ENCODE measurements at places on chromosomes 6 and 20.
A peak's percentile ranks its signal among the peaks of the same experiment; 100 is the strongest.

DNA sequence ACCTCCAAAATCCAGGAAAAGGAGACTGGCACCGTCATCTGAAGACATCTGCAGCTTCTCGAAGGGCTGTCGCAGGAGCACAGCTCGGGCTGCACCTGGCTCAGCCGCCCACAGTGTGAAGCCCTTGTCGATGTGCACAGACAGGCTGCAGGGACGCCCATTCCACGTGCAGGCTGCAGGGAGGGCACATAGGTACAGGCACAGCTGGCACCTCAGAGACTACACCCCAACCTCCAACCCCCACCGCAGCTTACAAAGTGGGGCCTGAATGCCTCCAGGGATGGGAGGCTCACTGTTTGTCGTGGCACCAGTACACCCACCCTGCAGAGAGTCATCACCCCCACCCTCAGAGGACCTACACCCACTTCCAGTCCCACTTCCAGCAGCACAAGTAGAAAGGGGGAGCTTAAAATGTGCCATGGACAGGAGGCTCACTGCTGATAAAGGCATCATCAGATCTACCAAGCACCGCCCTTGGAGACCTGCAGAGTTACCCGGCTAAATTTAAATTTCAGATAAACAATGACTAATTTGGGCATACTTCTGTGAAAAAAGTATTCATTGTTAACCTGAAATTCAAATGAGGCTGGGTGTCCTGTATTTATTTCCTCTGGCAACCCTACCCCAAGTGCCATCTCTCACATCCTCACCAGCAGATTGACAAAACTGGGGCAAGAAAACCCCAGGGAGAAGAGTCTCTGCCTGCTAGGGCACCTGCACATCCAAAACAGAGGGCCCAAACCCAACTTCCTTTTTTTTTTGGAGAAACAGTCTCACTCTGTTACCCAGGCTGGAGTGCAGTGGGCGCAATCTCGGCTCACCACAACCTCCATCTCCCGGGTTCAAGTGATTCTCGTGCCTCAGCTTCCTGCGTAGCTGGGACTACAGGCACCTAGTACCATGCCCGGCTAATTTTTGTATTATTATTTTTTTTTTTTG, 7.7 kb upstream of the CDK5RAP1 start:
- DNase-seq: no peak

DNA sequence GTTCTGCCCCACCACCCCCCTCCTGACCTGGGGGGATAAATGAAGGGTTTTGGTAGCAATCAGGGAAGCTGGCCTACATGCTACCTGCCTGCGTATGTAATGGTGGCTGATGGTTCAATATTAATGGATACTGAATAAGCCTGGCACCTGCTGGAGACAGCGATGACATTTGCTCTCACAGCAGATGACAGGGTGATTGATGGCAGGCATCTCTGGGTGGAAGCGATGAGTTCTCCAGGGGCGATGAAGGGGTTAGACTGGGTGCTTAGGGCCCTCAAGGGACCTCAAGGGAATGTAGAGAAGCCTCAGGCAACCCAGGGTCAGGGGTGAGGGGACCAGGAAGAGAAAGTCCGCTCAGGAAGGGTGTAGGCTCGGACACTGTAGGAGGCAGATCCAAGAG, 107.7 kb upstream of the MLN start:
- DNase-seq: no peak

DNA sequence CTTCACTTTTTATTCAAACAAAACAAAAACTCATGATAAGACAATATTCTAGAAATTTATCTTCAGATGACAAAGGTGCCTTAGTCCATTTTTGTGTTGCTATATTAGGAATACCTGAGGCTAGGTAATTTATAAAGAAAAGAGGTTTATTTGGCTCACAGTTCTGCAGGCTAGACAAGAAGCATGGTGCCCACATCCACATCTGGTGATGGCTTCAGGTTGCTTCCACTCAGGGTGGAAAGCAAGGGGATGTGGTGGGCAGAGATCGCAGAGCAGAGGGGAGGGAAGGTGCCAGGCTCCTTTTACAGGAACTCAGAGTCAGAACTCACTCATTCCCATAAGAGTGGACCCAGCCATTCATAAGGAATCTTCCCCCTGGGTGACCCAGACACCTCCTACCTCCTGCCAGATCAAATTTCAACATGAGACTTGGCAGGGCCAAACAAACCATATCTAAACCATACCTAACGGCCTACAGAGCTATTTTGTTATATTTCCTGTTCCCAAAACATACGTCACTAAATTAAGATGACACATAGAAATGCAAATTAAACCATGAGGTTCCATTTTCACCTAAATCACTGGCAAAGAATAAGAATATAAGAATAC, 26.4 kb downstream of the ABHD12 start:
- DNase-seq: no peak

- no peak for DNase-seq
These were observed 4.0 kb downstream of the ZBTB2 start for GRCh38 chr6:151387175-151387970.

DNA sequence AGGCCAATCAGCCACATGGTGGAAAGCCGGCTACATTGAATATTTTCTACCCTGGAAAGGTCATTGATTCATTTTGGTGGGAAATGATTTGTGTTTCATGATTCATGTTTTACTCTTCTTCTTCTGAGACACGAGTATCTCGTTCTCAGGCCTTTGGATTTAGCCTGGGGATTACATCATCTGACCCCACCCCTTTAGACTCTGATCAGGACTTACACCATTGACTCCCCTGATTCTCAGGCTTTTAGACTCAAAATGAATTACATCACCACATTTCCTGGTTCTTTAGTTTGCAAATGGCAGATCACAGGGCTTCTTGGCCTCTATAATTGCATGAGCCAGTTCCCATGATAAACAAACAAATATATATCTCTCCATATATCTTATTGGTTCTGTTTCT, 228.8 kb downstream of the ADGRG6 start:
- DNase-seq: no peak

- DNase-seq: no peak
These were observed 405.9 kb upstream of the BTBD3 start for GRCh38 chr20:11511821-11512220.

GRCh38 chr6:170134031-170134470, 156.8 kb downstream of the DLL1 start:
- peak; percentile 56 for DNase-seq

- DNase-seq: no peak
These were observed 37.7 kb downstream of the FRK start for GRCh38 chr6:116022841-116023445.
